ENCODE measurements at places on chromosomes 1 and 21.

- no peak for DNase-seq
Observed at GRCh38 chr1:45170151-45170742, 36.2 kb downstream of the ZSWIM5 start.

DNA sequence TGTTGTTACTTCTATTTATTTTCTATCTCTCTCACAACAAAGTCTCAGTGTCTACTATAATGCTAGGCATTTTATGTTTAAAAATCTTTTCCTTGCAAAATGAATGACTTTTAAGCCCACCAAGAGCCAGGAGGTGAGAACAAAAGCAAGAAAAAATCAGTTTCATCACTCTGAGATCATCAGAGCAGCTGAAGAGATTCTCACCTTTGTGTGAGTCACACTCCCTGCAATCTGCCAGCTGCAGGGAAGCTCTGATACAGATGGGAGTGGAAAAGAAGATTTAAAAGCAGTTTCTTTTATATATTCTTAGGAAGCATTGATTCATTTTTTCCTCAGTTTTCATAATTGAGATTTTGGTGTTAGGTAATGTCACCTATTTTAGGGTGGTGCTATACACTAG lies 107.6 kb downstream of the LHX9 start:
- no peak for DNase-seq

DNA sequence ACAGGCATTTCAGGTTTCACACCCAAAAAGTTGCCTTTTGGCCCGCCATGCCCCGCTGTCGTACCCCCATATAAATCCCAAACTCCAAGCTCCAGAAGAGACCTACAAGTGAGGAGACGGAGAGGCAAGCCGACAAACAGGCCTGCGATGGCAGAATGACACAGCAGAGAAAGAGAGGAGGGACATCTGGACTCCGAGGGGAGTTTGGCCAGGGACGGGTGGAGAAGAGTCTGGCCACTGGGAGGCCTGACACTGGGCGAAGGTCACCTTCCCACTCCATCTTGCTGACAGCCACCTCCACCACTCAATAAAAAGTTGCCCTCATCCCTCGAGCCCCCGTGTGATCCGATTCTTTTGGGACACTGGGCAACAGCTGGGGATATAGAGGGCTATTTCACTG lies 1.9 kb upstream of the CFH start:
- no peak for DNase-seq

- DNase-seq, result peak; percentile 71
Observed at GRCh38 chr1:111920221-111921024, 69.0 kb downstream of the KCND3 start.

DNA sequence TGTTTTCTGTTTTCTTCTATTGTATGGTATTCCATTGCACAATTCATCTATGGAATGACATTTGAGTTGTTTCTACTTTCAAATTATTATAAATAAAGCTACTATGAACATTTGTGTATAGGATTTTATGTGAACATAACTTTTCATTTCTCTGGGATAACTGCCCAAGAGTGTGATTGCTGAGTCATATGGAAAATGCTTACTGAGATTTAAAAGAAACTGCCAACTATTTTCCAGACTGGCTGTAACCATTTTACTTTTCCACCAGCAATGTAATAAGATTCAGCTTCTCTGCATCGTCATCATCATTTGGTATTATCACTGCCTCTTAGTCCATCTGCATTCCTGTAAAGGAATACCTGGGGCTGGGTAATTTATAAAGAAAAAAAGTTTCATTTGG lies 779.6 kb upstream of the PRMT6 start:
- no peak for DNase-seq

DNA sequence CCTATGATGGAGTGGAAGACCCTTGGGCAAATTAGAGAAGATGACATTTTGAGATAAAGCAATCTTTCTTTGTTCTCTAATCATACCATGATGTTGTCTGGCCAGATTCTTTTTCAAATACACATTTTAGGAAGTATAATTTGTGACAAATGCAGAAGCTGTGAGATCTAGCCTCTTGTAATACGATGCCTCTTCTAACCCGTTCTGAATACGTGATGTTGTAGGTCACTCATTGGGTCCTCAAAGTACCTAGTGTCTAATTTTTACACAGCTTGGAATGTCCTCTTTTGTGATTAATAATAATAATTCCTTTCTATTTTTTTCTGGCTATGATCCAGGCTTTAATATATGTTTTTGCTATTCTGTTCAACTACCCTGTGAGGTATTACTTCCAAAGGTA lies 502.7 kb downstream of the NUF2 start:
- DNase-seq, result no peak

- DNase-seq, result no peak
Observed at GRCh38 chr1:64175639-64176038, 27.8 kb upstream of the UBE2U start.

GRCh38 chr1:202105571-202106339 lies 17.0 kb upstream of the GPR37L1 start:
- no peak for DNase-seq

GRCh38 chr1:8903410-8903809 lies 24.9 kb upstream of the ENO1 start:
- no peak for DNase-seq

DNA sequence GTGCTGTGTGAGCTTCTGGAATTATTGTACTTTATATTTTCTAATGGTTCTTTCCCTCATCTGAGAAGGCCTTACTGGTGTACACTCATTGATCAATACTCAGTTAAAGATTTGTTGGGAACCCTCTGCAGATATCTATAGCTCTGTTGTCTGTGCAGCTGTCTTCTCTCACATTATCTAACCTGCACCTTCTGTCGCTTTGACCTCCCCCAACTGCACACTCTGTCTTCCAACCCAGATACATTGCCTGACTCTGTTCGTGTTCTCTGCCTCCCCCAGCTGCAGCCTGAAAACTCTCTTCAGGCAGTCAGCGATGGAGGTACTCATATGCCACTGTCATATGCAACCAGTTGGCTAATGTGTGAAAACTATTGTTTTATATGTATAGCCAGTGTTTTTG lies 334.3 kb downstream of the NCAM2 start:
- DNase-seq, result no peak

- DNase-seq, result no peak
Observed at GRCh38 chr1:11196945-11197344, 7.8 kb downstream of the ANGPTL7 start.

- no peak for DNase-seq
Observed at GRCh38 chr1:78289603-78290002, 201.2 kb upstream of the PTGFR start.

- no peak for DNase-seq
Observed at GRCh38 chr1:51445351-51446090, 73.5 kb downstream of the EPS15 start.

DNA sequence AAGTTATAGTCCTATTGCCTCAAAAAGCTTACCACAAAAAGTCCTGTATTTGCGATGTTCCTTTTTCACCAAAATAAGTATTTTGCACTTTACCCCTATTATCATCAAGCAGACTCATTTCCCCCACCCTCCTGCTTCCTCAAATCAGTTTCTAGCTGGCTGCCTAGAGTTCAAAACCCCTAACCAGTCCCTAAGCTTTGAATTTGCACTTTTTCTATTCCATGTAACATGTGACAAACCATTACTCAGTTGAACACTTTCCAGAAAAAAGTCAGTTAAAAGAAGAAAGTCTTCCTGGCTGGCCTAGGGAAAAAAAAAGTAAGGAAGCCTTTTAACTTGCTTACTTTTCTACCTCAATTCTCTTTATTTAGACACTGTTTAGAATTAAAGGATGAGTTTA lies 8.2 kb downstream of the CEP170 start:
- DNase-seq, result no peak

- peak; percentile 72 for DNase-seq
Observed at GRCh38 chr1:45014321-45015028, 2.4 kb downstream of the UROD start.

DNA sequence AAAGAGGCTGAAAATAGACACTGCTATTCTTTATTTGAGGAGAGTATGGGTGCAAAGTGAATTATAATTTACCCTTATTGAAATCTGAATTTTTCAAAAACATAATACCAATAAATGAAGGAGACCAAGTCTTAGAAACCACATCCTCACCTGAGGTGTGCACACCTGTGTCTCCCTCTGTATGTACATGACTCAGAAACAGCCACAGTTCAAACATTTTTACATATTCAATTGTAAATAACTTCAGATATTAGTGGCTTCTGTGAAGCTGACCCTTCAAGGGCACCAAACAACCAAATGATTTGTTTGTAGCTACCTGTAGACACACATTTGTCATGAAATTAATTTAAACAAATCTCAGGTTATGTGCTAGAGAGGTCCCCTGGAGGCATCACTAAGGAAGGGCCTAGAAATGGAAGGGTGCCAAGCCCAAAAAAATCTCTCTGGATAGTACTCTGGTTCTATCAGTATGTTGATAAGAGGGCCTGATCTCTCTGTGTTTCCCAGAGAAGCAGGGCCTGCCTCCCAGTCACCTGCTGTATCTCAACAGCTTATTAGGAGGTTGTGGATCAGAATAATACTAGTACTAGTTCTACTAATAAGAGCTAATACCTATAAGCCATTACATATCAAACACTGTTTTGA lies 28.1 kb downstream of the ERI3 start:
- no peak for DNase-seq

- no peak for DNase-seq
Observed at GRCh38 chr1:185768371-185768770, 34.2 kb downstream of the HMCN1 start.

- no peak for DNase-seq
Observed at GRCh38 chr1:153565529-153566374, at the start of gene S100A2. TSS of gene S100A2 (minus strand) at chr1:153565844. CDS start at chr1:153563877, 1,967 bp downstream.

GRCh38 chr1:95126366-95126765 lies 9.2 kb downstream of the TLCD4 start:
- no peak for DNase-seq

GRCh38 chr1:108179018-108179417 lies 21.1 kb downstream of the SLC25A24 start:
- no peak for DNase-seq

DNA sequence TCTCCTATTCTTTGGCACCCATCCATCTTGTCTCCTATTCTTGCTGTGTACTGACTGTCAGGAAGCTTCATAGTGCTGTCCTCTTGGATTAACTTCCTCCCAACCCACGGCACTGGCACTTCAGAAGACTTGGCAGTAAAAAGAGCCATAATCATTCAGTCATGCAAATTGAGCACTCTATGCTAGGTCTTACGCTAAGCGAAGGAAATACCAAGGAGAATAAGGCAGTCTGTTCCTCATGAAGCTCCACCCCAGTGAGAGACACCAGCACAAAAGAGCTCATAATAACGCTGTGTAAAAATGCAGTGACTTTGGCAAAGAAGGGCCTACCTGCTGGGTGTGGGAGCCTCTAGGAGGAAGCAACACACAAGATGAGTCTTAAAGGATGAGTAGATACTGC lies 67.1 kb downstream of the GFI1 start:
- no peak for DNase-seq

GRCh38 chr1:169348383-169349036 lies 19.1 kb downstream of the NME7 start:
- peak; percentile 71 for DNase-seq

GRCh38 chr1:46547481-46548383 lies 3.7 kb downstream of the KNCN start:
- DNase-seq, result peak; percentile 11

DNA sequence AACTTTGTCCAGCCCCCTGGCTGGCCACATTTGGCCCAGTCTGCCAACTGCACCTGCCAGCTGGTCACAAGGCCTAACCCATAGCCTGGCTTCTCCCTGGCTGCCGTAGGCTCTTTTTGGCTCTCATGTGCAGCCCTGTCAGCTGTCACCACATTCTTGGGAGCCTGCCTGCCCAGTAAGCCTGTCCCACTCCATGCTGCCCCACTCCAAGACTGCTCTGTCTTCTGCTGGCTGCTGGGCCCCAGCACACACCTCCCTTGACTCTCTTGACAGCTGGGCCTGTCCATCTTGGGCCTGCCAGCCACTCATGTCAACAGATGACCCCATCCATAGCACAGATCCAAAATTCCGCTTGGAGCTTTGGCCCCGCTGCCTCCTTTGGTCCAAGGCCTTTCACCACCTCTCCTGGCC lies 74.3 kb upstream of the EDN2 start:
- DNase-seq, result no peak

DNA sequence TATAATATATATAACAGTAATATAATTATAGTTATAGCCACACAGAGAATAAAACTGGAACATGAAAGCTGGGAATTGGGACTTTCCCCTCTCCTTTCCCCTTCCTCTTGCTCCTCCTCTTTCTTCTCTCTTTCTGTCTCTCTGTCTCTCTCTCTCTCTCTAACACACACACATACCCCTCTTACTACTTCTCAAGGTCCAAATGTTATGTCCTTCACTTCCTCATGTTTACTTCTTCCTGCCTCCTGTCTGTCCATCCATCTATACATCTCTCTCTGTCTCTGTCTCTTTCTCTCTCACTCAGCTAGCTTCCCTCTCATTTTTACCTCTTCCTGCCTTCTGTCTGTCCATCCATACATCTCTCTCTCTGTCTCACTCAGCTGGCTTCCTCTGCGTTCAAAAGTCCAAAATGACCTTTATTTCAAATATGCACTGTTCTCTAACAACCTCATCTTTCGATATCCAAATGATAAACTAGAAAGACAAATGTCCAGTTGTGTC lies 261.1 kb downstream of the SIPA1L2 start:
- no peak for DNase-seq

GRCh38 chr1:37238364-37239224 lies 204.3 kb upstream of the GRIK3 start:
- DNase-seq, result no peak

- no peak for DNase-seq
Observed at GRCh38 chr21:26965040-26965906, 1.6 kb downstream of the ADAMTS5 start.

- peak; percentile 28 for DNase-seq
Observed at GRCh38 chr1:235649368-235650163, at the start of gene GNG4. TSS of gene GNG4 (minus strand) at chr1:235649784. CDS start at chr1:235583838, 65,946 bp downstream.

DNA sequence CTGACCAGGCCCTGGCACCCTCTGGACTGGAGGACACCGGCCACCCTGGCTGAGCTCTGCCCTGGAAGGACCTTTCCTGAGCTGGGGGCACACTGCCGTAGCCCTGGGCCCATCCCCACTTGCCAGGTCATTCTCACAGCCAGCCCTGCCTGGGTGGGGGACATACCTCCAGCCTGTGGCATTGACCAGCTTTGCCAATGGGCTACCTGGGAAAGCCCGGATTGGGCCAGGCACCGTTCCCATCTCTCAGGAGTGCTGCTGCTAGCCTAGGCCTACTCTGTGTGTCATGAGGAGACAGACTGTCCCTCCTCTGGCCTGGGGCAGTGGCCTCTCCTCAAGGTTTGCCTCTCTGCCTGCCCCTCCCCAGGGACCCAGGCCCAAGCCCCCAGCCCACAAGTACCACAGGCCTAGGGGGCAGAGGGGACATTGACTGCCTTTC lies 40.0 kb downstream of the COQ8A start:
- no peak for DNase-seq

DNA sequence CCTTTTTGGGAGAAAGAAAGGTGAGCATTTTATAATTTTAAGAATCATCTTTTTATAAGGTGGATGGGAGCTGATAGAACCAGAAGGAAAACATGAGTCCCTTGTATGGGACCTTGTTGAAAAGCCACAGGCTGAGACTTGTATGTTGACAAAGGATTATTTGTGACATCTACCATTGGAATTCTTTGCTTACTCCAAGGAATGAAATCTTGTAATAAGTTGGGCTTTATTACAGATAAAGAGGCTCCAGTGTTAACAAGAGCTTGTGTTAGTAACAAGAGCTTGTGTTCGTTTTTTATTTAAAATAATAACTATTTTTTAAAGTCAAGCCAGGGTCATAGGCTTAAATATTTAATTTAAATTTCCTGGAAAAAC lies 201.1 kb upstream of the CHRM3 start:
- DNase-seq, result no peak
